ENCODE measurements at places on chromosomes 3 and 15. TPM values are rescaled to one million over a fixed set of nuclear protein-coding genes. Genes with fewer than 3 reads are reported as not detected.

CACNA1D gene
- total RNA-seq: not detected

PCOLCE2 gene
- total RNA-seq: 1.1 TPM

DNA sequence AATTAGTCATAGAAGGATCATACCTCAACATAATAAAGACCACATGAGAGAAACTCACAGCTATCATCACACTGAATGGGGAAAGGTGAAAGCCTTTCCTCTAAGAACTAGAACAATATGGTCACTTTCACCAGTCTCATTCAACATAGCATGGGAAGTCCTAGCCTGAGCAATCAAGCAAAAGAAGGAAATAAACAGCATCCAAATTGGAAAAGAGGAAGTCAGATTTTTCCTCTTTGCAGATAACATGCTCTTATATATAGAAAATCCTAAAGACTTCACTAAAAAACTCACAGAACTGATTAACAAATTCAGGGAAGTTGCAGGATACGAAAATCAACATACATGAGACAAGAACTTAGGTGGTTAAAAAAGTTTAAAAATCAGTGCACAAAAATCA is 24.7 kb downstream of the MAP3K13 start:
- peaks cover 10% of the 10 kb centered on the region for H3K27me3 ChIP-seq
- no peak for DNase-seq
- no peak overlapping the region for H3K27ac ChIP-seq

DNA sequence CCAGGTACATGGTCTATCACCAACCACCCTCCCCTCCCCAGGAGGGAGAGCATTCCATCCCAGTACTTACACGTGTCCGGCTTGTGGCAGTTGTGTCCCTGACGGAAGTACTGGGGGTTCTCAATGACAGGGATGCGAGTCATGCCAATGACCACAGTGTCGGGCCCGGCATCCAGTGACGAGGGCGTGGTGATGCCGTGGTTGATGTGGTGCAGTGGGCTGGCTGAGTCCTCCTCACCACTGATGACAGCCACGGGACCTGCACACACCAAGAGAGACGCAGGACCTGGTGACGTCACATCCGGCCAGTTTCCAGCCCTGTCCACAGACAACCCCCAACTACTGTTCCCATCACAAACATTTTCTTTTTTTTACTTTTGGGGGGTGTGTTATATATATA is 223.8 kb downstream of the NTRK3 start:
- H3K27me3 ChIP-seq: peaks cover 9% of the 10 kb centered on the region
- H3K36me3 ChIP-seq: no peaks in the 10 kb centered on the region
- no peaks in the 10 kb centered on the region for H3K4me1 ChIP-seq
- H3K27ac ChIP-seq: no peak overlapping the region
- no peak overlapping the region for H3K4me3 ChIP-seq

DNA sequence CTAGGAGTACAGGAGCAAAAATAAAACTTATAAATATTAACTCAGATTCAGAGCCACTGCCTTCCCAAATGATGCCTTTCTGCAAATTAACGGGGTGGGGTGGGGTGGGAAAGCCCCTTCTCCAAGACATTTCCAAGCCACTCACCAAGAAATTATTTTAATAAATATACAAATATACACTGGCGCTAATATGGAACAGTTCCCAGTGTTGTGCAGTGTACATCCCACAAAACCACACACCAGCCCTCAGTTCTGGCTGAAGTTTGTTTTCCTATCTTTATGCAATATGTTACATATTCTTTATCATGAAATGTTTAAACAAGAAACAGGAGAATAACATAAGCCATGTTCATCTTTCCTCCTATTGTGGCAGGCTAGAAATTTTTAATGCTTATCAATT is 53.0 kb upstream of the GYG1 start:
- peaks cover 15% of the 10 kb centered on the region for H3K27me3 ChIP-seq
- H3K36me3 ChIP-seq: no peaks in the 10 kb centered on the region
- no peak for DNase-seq
- no peak overlapping the region for H3K27ac ChIP-seq

DNA sequence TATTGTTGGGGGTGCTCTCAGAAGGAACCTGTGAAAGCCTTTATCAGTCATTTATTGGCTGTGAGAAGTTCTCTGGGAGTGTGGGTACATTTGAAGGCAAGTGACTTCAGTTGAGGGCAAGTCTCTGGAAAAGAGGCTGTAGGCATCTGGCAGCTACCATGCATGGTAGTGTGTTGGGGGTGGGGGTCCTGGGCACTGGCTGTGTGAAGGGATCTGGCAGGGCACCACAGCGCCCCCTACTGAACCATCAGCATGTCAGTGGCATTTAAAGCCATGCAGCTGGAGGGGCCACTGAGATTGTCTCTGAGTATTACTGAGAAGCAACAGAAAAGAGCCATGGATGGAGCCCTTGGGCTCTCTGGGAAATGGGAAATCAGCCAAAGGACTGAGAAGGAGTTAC is 30.6 kb downstream of the CRTAP start:
- no peak overlapping the region for H3K4me3 ChIP-seq
- no peaks in the 10 kb centered on the region for H3K4me1 ChIP-seq
- H3K27ac ChIP-seq: no peak overlapping the region
- no peaks in the 10 kb centered on the region for H3K27me3 ChIP-seq
- peak; percentile 54 for DNase-seq
- H3K36me3 ChIP-seq: peaks cover 7% of the 10 kb centered on the region

GRCh38 chr15:62533687-62534086 is 368.6 kb upstream of the C2CD4B start:
- no peak overlapping the region for H3K4me3 ChIP-seq
- no peak for DNase-seq
- peaks cover 10% of the 10 kb centered on the region for H3K27me3 ChIP-seq
- H3K4me1 ChIP-seq: no peaks in the 10 kb centered on the region

Data from activated CD8-positive, alpha-beta T cell treated with anti-CD3 and anti-CD28 coated beads for 36 hours (primary cell).